ENCODE measurements at places on chromosomes 11 and 22. TPM values are rescaled to one million over a fixed set of nuclear protein-coding genes. Genes with fewer than 3 reads are reported as not detected.

DNA sequence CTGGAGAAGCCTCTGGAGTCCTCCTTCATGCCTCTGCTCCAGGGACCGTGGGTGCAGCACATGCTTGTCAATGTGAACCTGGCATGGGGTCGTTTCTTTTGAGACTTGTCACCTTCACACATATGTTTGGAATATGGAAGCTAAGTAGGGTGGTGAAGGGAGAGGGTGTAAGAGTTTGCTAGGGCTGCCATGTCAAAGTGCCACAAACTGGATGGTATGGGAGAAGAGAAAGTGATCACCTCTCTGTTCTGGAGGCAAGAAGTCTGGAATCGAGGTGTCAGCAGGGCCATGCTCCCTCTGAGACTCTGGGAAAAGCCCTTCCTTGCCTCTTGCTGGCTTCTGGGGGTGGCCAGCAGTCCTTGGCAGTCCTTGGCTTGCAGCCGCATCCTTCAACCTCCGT, 8.7 kb upstream of the TSPAN18 start:
- no peak for DNase-seq

DNA sequence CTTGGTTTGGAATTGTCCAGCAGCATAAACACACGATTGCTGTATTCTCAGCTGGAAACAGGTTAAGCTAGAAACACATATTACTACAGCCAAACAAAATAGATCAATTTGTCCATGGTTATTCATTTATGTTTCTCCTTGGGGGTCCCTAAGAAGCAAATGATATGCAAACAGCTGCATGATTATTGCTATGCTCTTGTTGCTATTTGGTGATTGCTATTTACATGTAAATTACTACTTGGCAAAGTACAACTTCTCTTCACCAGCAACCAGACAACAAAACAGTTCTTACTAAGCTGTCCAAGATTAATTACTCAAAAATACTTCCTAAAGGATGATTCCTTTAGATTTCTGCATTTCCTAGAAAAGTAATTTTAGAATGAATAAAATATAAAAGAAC, 567.9 kb upstream of the ARHGAP42 start:
- no peak for DNase-seq

DNA sequence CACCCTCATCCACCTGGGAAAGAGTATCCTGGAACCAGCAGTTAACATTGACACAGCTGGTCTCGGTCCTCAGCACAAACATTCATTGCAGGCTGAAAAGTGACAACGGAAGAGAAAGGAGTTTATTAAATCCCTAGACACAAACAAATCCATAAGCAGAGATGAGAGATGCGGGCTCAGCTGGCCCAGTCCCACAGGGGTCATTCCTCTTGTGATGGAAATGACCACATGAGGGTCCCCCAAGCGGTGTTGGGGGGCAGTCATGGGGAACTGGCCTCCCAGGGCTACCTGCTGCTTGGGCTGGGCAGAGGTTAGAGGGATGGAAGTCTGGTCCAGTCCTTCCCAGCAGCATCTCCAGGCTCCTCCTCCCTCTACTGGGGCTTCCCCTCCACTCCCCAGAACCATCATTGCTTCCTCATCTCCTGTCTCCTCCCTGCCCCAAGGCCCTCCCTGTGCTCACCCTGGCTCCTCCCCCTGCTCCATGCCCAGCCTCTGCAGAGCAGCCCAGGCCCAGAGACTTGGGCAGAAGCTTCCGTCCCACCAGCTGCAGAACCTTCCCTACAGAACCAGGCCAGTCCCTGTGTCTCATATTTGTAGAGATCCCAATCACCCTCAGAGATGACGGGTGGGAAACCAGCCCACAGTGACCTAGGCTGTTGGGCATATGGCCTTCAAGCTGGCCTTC, 5.4 kb upstream of the IGLL5 start:
- no peak for DNase-seq

- DNase-seq, result no peak
Observed at GRCh38 chr22:48899523-48900326, 927.9 kb downstream of the BRD1 start.

DNA sequence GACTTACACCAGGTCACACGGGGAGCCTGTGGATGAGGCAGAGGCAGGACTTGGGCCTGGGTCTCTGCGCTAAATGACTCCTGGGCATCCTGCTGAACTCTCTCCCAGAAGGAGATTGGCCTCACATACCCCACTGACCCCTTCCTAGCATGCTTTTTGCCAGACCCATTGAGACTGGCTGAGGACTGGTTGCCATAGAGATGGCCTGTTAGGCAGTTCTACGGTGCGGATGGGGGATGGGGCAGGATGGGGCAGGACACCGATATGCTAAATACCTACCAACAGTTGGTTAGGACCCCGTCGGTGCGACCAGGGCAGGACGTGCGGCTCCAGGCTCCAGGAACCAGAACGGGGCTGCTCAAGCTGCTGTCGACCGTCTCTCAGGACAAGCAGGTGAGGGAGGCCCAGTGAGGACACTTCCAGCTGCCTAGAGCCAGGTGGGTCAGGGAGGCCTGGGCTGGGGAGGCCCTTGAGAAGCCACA, at the start of gene TSGA10IP:
TSGA10IP (plus strand) TSS at position 51 of the 482 bp plus-strand sequence; CDS start at position 247, 196 bp downstream.
- no peak for DNase-seq

Gene ALKBH3
- 42.8 TPM for total RNA-seq

Gene GP1BB
- 5.5 TPM for total RNA-seq

GRCh38 chr11:11148104-11148509, 204.9 kb downstream of the CSNK2A3 start:
- DNase-seq, result peak; percentile 87

DNA sequence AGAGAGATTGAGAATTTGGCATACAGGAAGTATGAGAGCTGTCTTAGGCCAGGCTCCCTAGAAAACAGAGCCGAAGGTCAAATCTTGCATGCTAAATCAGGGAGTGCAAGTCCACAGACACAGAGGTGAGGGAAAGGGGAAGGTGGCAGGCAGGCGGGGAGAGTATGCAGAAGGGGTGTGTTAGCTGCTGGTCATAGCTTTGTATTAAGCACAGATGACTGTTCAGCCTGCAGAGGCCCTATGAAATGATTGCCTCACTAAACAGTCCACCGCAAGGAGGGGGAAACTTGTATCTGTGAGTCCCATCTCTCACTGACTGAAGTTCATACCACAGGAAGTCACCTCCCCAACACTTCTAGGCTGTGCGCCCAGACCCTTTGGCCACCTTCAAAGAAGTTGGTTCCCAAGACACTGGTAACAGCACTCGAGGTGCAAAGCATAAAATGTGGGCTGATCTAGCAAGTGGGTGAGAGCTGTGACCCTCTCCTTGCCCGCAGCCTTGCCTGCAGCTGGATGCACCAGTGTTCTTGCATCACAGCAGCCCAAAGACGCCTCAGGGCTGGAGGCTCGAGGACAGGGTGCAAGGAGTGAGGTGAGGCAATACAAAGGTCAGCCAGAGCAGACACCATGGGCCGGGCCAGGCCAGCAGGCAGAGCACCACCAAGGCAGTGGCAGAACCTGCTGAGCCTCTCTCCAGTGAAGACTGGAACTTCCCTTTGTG, 115.3 kb upstream of the TBCEL start:
- peak; percentile 27 for DNase-seq

DNA sequence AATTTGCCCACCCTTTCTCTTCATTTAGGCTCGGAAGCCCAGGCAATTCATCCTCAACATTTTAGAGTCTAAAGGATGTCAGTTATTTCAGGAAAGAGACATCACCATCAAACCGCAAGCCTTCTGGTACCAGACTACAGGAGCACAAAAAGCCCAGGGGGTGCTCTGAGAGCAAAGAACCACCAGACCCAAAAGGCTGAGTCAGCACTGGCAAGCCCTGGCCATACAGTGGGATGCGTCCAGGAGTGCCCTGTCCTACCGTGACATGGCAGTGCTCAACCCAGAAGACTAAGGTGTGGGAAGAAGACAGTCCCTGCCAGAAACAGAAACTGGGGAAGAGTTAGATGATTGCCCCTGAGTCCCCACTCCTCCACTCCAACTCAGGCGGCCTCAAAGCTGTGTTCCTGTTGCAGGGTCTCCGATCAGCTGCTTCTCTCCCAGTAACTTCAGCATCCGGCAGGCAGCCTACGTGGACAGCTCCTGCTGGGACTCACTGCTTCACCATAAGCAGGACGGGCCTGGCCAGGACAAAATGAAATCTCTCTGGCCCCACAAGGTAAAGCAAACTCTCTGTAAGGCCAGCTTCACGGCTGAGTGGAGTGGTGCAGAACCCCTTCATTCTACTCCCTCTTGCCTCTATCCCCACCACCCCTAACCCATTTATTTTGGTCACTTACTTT, 1.5 kb downstream of the PANX3 start:
- DNase-seq, result no peak

Gene KCNJ11
- 4.5 TPM for total RNA-seq
